ENCODE measurements at places on chromosomes 16 and 17.

- H3K4me1 ChIP-seq, result peaks cover 46% of the 10 kb centered on the region
- no peaks in the 10 kb centered on the region for H3K27me3 ChIP-seq
- peaks cover 9% of the 10 kb centered on the region for H3K36me3 ChIP-seq
Observed at GRCh38 chr16:3457434-3458252, 14.2 kb downstream of the NAA60 start.

DNA sequence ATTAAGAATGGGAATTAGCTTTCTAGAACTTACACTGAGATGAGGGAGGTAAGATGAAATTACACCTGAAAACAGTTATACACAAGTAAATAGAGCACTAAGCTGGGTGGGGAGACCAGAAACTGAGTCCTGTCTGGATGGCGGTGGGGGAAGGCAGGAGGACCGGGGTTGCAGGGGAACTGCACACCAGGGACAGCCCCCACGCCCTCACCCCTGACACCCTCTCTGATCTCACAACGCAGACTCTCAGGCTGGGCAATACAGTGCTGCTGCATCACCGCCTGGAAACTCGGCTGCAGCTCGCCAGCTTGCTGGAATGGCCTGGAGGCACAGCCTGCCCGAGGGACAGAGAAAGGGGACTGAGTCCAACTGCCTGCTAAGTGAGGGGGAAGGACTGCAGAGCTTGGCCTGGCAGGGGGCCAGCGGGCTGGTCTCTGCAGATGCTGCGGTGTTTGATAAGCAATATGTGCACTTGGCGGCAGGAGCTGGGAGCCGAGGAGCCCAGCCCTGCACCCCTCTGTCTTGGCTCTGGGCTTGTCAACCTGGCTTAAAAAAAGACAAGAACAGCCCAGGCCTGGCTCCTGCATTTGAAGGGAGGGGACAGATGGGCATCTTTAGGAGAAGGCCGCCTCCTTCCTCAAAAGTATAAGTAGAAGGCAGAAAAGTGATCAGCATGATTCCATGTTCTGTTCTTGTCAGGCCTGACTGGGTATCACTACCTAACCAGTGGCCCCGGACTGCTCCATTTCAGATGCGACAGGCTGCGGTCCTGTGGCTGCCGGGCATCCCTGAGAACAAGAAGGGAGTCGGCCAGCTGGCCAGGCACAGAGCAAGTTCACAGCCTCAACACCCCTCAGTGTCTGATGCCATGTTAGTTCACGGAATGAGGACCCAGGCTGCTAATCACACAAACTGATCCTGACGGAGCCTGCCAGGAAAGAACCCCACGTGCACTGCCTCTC lies 30.2 kb downstream of the SPHK1 start:
- H3K27ac ChIP-seq, result no peak overlapping the region
- peaks cover 5% of the 10 kb centered on the region for H3K36me3 ChIP-seq
- peaks cover 10% of the 10 kb centered on the region for H3K4me1 ChIP-seq
- H3K4me3 ChIP-seq, result no peak overlapping the region

DNA sequence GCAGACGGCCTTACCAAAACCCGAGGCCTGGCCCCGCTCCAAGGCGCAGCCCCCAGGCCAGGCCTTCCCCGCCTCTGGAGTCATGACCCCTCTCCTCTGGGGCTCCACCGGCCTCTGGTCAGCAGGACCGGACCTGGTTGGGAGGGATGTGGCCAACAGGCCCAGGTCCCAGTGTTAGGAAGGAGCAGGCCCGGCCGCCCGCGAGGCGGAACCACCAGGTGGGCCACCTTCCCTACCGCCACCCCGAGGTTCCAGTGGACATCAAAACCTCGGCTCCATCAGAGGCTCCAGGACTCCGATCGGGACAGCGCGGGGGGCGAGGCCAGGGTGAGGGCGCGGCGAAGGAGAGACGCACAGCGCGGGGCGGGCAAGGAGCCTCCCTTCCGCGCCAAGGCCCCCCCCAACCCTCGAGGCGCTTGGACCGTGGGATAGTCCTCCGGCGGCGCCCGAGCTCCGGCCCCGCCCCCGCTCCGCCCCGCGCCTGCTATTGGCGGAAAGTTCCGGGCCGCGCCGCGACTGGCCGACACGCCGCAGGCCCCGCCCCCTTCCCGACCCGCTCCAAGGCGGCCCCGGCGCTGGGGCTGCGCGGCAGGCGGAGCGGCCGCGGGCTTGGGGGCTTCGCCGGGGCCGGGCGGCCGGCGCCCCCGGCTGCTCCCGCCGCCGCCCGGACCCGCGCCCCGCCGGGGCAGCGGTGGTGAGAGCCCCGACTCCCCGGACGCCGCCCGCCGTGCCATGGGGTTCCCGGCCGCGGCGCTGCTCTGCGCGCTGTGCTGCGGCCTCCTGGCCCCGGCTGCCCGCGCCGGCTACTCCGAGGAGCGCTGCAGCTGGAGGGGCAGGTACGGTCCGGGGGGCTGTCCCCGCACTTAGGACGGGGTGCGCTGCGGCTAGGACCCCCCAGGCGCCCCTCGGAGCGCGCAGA lies at the start of gene METRN:
TSS of gene METRN (plus strand) at position 561 of the 919 bp plus-strand sequence. CDS start at position 733, 172 bp downstream.
- H3K36me3 ChIP-seq, result no peaks in the 10 kb centered on the region
- peaks cover 18% of the 10 kb centered on the region for H3K4me1 ChIP-seq
- peak within 1 kb of the TSS; percentile 61 for H3K4me3 ChIP-seq
- no peak within 1 kb of the TSS for H3K27ac ChIP-seq
- peak; percentile 95 for DNase-seq
- H3K27me3 ChIP-seq, result peaks cover 19% of the 10 kb centered on the region

DNA sequence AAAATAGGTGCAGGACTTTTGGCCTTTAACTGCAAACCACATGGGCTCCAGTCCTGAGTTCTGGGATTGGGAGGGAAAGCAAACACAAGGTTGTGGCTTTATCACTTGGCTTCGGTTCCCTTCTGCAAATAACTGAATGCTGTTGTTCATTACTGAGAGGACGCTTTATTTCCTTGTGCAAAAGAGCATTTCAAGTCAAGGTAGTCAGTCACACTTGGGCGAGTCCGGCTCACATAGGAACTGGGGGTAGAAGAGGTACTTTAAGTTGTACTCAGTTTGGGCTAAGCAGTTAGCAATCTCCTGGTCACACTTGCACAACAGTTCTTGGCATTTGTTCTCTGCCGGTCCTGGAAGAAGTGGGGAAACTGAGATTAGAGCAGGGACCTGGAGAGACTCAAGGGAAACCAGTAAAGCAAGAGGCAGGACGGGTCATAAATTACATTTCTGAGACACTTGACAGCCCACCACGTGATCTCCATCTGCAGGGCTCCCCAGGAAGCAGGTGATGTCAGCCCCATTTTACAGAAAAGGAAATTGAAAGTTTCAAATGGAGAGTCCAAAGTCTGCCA lies 21.6 kb downstream of the PLA2G10 start:
- no peak overlapping the region for H3K27ac ChIP-seq
- no peak overlapping the region for H3K4me3 ChIP-seq
- H3K27me3 ChIP-seq, result no peaks in the 10 kb centered on the region
- DNase-seq, result no peak

GRCh38 chr17:7650509-7651096 lies at the start of gene ATP1B2:
Gene ATP1B2, plus strand, starts transcription at chr17:7650926. Its CDS starts 593 bp downstream, at chr17:7651519.
- DNase-seq, result peak; percentile 70
- peaks cover 46% of the 10 kb centered on the region for H3K27me3 ChIP-seq
- no peak within 1 kb of the TSS for H3K27ac ChIP-seq
- H3K36me3 ChIP-seq, result no peaks in the 10 kb centered on the region

DNA sequence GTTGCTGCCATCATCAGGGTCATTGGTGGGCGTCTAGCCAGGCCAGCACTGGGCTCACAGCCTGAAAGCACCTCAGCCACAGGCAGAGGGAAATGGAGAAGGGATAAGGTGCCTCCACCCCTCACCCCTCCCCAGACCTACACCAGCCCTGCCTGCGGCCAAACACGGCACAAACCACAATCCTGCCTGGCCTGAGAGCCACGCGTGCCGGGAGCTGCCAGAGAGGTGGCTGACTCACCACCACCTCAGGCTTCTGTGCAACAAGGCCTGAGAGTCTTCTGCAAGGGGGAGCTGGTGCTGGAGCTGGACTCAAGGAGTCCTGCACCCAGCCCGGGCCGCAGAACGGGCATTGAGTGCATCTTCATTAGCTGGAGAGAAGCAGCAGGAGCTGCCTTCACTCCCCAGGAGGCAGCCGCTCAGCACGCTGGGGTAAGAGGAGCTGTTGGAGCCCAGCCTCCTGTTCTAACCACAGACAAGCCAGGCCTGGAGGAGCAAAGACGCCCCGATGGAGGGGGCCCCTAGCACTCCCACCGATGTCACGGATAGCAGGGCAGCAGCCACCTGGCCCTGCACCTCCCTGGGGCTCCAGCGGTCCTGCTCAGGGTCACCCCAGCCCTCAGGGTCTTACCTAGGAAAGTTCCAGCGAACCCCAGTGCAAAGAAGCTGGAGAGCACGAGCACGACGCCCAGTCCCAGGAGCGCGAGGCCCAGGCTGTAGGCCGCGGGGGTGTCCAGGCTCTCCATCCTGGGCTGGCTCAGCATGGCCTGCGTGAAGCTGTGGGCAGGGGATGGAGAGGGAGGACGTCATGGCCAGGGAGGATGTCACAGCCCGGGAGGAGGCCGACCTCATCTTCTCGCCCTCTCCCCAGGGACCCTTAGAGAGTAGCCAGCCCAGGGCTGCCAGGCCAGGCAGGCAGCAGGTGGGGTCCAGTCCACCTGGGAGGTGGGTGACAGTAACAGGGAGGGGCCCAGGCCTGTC lies 16.0 kb upstream of the RASD1 start:
- H3K4me1 ChIP-seq, result peaks cover 13% of the 10 kb centered on the region
- H3K27me3 ChIP-seq, result no peaks in the 10 kb centered on the region
- no peak overlapping the region for H3K4me3 ChIP-seq

GRCh38 chr16:55728797-55729196 lies 73.0 kb downstream of the SLC6A2 start:
- H3K27ac ChIP-seq, result no peak overlapping the region
- no peak overlapping the region for H3K4me3 ChIP-seq
- no peaks in the 10 kb centered on the region for H3K36me3 ChIP-seq
- peaks cover 4% of the 10 kb centered on the region for H3K27me3 ChIP-seq

DNA sequence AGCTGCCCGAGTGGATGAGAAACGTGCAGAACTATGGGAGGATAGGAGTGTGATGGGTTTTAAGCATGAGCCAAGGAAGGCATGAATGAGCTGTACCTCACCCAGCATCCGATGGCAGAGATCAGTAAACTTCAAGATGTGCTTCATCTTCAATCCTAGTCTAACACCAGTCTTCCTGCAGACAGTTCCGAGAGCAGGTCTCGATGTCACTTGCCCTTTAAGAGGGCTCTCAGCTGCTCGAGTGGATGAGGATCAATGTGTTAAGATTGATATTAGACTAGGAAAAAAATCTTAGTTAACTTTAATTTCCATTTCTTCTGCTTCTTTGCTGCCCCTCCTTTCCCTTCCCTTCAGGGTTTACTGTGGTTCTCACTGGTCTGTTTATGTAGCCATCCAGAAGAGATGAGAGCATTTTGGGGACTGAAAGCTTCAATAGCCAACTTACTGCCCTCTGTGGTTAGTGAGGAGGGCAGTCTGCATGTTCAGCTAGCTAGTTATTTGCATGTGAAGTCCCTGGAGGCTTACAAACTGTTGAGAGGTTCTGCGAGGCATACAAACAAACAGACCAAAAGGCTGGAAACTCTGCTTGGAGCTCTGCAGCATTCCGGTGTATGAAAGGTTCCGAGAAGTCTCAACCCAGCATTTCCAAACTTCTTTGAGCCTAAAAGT lies 15.3 kb downstream of the KLHL36 start:
- peaks cover 10% of the 10 kb centered on the region for H3K4me1 ChIP-seq
- DNase-seq, result no peak
- H3K27ac ChIP-seq, result no peak overlapping the region
